ENCODE measurements at places on chromosomes 6 and 20.

GRCh38 chr6:75656479-75656878 lies 54.8 kb downstream of the SENP6 start:
- no peak for DNase-seq

DNA sequence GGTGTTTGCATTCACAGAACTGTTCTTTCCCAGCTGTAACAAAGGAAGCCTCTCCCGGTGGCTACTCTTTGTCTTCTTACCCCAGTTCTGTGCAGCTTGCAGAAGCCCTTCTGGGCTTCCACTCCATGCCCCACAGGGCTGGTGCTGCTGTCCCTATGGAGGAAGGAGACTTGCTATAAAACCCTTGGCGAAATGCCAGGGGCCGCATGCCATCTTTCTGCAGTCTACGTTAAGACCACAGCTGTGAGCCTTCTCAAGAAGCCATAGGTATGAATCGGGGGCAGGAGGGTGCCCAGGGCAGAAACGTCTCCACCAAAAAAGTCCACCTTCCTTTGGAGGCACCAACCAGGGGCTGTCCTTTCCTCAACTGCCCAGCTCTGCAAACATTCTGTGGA lies 60.7 kb downstream of the PRND start:
- DNase-seq = no peak

- DNase-seq = no peak
Measured at GRCh38 chr20:18855882-18856281, 42.3 kb downstream of the SCP2D1 start.

DNA sequence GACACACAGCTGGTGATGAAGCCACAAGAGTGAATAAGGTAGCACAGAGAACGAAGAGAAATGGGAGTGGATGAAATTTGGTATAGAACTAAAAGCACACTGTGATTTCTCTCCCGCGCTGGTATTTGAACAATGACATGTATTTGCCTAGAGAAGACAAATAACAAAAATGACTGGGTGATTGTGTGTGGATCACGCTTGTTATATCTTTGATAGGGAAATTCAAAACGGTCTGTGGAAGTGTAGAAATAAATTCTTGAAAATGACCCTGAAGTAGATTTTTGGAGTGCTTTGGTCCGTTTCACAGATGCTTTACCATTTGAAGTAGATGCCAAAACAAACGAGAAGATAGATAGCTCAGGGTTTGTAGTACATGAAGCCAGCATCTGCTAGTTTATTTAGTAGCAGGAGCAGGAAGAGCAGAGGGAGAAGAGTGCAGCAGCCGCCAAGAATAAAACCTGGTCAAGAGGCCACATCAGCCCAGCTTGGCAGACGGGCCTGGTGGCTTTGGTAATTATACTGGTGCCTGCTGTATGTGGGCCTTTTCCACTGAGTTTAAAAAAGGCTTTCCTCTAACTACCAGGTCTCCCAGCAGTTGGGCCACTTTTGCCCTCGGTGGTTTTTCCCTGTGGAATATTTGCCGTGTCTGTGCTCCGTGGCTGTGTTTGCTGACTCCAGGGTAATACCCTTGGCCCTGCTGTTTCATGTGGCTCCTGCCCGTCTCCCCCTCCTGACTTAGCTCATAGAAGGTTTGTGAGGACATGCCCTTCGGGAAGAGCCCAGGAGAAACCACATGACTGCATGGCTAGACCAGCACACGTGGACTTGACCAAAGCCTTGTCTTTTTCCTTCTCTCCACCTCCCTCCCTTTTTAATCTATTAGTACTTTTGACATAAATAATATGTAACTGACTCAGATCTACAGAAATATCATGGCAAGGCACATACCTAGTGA lies 294.0 kb downstream of the SOX4 start:
- no peak for DNase-seq

DNA sequence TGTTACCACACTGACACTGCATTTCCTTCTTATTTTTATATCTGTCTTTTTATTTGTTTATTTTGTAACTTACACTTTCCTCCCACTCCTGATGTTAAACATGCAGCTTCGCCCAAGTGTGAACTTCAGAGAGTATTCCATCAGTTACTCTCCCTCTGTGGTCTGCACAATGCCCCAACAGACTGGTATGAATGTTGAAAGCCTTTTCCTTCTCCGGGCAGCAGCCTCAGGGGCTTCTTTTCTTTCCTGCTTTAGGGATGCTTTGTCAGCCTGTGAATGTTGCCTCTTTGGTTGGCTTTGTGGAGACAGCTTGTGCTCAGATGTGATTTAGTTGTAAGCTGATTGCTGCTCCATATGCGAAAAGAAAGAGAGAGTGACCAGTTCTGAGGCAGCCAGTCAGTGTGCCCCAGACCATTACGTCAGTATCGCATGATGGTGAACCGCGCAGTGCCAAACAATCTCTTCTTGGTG lies 44.0 kb downstream of the SMPDL3A start:
- DNase-seq = no peak

GRCh38 chr6:118509009-118509617 lies 39.0 kb upstream of the PLN start:
- DNase-seq = no peak

DNA sequence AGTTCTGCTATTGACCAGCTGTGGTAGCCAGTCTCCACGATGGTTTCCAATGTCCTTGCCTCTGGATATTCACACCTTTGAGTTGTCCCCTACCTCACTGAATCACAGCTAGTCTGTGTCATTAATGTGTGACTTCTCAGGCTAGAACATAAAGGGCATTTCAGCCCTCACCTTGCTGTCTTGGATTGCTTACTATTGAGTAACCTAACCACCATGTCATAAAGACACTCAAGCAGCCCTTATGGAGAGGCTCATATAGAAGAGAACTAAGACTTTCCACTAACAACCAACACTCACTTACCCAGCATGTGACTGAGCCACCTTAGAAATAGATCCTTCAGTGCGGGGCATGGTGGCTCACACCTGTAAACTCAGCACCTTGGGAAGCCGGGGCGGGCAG lies 19.1 kb upstream of the ABCC10 start:
- DNase-seq = no peak

GRCh38 chr20:44883214-44883902 lies 2.1 kb upstream of the YWHAB start:
- no peak for DNase-seq

- no peak for DNase-seq
Measured at GRCh38 chr6:10416863-10417641, 2.2 kb upstream of the TFAP2A start.

DNA sequence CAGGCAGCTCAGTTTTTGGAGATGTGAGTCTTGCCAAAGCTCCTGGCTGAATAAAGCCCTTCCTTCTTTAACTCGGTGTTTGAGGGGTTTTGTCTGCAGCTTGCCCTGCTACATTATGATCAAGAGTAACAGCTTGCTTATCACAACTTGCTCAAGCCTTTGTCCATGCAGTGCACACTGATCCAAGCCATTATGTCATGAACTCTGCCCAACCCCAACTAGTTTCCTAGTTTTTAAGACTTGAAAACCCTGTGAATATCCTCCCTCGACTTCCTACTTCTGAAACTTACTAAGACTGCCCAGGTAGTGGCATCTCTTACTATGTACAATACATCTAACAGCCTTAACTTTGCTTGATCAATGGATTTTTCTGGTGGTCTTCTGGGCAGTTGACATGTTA lies 50.3 kb upstream of the ADGRF4 start:
- no peak for DNase-seq

DNA sequence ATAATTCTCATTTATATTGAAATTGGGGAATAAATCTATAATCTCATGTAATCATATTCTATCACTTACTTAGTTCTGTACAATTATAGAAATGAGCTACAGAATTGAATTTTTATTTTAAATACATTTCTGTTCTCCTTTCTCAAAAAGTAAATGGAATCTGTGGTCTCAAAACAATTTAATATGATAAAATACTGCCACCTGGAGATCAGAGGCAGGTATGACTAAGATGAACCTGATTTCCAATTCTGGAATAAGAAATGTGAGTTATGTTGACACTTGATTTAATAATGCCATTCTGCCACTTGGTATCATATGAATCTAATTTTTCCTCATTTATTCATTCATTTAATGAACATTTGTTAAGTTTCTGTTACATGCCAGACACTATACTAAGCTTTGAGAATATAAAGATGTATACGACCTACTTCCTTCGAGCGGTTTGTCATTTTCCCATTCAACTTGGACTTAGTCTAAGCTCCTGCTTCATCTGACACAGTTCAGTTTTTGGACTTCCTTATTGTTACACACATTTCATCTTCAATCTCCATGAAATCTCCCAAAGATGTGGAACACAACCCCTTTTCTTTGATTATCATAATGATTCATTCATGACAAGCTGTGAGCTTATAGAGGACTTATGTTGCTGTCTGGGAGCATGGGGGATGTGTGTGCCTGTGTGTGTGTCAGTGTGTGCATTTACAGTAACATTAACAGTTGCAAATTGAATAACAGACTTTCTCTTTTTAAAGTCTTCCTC lies 7.5 kb upstream of the CCDC28A start:
- DNase-seq = no peak

DNA sequence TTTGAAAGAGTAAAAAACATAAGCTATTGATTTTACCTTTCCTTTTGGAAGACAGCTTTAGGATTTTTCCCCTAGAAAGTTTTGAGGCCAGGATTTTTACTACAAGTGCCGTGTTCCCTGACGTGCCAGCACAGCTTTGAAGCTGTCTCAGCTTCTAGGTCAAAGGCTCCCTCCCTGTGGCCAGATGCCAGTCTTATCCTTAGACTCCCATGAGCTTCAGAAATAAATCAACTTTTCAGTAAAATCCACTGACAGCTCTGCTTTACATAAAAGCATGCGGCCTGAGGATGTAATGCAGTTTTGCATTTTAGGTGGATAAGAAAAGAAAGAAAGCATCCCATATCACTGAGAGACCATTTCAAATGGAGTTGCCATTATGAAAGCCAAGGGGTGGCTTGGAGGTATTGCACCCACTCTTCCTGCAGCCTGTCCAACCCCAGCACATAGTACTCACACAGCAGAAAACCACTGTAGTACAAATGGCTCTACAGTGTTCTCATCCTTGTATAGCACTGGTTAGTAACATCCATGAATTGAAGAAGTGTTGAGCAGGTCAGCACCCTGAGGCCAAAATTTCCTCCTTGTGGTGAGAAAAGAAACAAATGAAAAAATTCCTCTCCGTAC lies 15.2 kb upstream of the ATXN1 start:
- no peak for DNase-seq

GRCh38 chr6:92945799-92946198 lies 473.6 kb downstream of the EPHA7 start:
- DNase-seq = no peak

DNA sequence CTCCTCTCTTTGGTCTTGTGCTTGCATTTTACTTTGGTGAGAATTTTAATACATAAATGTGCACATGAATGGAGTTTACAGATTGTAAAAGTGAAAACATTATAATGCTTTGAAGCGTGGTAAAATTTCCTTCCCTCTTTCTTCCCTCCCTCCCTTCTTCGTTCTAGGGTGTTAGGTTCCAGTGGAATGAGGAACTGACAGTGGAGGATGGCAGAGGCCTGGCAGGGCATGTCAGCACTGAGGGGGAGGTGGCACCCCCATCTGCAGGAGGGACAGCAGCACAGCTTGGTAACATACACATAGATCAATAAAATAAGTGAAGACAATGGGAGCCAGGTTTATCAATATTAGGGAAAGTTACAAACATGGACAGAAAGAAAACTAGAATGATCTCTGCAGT lies 47.5 kb downstream of the RNASET2 start:
- no peak for DNase-seq

- no peak for DNase-seq
Measured at GRCh38 chr6:52438926-52439325, 18.8 kb downstream of the EFHC1 start.

DNA sequence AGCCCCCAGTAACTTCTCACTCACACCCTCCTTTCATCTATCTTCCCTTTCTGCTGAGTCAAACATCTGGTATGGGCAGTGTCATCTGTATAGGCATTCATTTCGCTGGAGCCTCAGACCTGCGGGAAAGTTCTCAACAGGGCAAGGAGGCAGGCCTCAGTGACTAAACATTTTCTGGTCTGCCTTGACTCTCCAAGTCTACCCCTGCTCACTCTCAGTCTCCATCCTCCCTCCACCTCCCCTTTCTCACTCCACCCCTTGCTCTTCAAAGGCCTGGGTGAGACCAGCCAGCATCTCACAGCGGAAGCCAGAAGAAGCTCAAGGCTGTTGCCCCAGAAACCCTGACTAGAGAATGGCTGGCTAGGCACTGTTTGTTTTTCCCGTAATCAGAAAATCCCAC lies 105.0 kb upstream of the BEND6 start:
- no peak for DNase-seq

DNA sequence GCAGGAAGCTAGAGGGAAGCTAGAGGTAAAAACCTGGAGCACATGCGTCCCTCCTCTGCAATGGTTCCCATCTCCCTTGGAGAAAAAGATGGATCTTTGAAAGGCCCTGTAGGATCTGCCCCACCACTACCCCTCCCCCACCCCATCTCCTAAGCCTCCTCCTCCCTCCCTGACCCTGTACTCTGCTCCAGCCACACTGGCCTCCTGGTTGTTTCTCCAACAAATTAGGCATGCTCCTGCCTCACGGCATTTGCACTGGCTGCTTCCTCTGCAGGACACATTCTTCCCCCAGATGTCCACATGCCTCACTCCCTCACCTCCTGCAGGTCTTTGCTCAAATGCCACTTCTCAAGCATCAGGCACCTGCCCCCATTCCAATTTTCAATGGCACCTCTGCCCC lies 45.5 kb downstream of the UBE2V1 start:
- DNase-seq = no peak

DNA sequence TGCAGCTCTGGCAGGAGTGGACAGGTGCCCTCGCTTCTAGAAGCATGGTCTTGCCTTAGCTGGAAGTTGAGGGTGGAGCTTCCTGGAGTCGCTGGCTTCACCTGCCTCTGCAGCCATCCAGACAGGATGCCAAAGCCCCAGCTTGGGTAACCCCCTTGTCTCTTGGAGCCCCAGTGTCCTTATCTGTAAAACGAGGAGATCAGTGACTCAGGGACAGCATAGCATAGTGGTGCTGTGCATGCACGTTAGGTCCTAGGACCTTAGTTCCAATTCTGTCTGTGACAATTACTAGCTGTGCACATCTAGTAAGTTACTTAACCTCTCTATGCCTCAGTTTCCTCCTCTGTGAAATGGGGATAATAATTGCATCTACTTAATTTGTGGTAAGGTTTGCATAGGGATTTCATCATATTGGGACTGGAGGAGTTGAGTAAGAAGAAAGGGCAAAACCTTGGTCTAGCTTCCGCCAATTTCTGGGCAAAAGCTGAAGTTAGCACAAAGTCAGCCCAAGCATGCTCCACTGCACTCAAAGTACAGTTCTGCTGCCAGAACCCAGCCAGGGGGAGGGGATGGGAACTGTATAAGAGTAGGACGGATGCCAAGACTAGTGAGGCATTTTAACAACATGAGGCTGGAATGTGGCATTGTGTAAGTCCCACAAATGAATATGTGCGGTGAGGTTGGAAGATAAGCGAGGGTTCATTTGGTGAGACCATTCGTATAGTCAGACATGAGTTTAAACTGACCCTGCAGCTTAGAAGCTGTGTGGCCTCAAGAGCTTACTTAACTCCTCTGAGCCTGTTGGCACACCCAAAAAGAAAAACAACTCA lies 24.5 kb downstream of the TOX2 start:
- DNase-seq = no peak

- DNase-seq = no peak
Measured at GRCh38 chr6:44003345-44004061, 123.7 kb downstream of the MRPL14 start.

GRCh38 chr6:81977486-81977885 lies 225.0 kb upstream of the TENT5A start:
- DNase-seq = no peak

GRCh38 chr6:11384531-11385309 lies 152.3 kb upstream of the NEDD9 start:
- DNase-seq = no peak

All from activated T-cell treated with anti-CD3 and anti-CD28 coated beads, Interleukin-2, amount 50 U/mL, for 4 hours (primary cell).